BE2C (cell line): ENCODE measurements at places on chromosomes 6 and 20.

- no peak for DNase-seq
Measured at GRCh38 chr20:11686195-11686594, 231.5 kb upstream of the BTBD3 start.

GRCh38 chr20:25637247-25637646 is 13.4 kb upstream of the NANP start:
- no peak for DNase-seq

GRCh38 chr20:42530855-42531448 is 658.8 kb downstream of the PTPRT start:
- no peak for DNase-seq

- DNase-seq = no peak
Measured at GRCh38 chr6:166286839-166287271, 21.3 kb downstream of the PRR18 start.

GRCh38 chr6:75934643-75935472 is 137.6 kb downstream of the IMPG1 start:
- peak; percentile 35 for DNase-seq

GRCh38 chr20:16050366-16050765 is 522.9 kb downstream of the KIF16B start:
- DNase-seq = no peak

DNA sequence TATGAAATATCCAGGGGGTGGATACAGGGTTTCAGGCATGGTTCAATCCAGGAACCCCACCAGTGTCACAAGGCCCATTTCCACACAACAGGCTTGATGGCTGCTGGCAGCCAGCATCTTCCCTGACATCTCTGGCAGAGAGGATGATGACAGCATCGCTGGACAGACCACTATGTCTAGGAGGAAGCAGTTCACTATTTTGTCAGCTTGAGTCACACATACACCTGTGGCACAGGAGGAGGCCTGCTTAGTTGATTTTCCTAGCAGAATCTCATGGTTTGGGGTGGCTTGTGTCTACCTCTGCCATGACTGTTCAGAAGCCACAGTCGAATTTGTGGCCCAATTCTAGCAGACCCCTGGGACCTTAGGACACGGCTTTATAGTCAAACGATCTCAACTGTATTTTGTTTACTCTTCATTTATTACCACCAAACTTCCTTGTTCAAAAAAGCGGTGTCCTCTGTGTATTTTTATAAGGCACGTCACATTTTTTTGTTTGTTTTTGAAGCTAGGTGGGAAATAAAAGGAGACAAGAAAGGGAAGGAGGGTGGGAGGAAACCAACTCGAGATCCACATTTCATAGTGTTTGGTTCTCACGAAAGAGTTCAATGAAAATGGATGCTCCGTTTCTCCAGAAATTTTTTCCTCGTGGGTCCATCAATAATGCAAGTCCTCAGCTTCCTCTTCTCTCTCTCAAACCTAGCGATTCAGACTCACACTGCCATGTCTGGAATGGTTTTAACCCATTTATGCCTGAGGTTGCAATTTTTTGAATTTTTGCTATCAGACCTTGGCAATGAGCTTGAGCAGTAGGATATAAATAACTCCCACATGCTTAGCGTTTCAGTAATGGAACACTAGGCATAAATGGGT is 94.4 kb downstream of the TOX2 start:
- DNase-seq = no peak
